Urinary bladder (tissue), 4 donors: ENCODE measurements at places on chromosomes 12 and 14. TPM values are rescaled to one million over a fixed set of nuclear protein-coding genes. Genes with fewer than 3 reads are reported as not detected.

DNA sequence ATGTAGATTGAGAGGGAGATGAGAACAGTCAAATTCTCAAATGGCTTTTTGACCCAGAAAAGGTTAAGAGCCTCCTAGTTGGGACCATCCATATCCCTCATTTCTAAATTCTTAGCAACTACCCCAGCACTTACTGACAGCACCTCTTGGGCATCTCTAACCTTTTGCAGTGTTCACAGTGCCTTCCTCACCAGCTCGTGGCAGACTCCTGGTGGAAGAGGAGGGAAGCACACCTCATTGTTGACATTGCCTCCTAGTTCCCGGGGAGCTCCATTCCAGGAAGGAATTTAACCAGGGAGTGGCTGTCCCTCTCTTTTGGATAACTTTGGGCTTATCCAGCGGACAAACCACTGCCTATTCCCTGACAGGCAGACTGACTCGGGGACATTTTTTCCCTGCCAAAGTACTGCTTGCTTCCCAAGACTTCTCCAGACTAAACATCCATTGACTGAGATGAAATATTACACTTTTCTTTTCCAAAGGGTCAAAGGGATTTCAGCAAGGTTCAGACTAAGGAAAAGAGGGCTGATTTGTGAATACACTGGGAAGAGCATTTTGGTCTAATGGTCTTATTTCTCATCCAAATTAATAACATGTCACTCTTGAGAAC is 9.0 kb upstream of the OR6J1 start:
- no peak for DNase-seq

GRCh38 chr14:76872796-76873432 is 46.7 kb downstream of the LRRC74A start:
- no peak for DNase-seq

GRCh38 chr14:60720391-60720790 is 3.8 kb downstream of the SIX4 start:
- DNase-seq = no peak

DNA sequence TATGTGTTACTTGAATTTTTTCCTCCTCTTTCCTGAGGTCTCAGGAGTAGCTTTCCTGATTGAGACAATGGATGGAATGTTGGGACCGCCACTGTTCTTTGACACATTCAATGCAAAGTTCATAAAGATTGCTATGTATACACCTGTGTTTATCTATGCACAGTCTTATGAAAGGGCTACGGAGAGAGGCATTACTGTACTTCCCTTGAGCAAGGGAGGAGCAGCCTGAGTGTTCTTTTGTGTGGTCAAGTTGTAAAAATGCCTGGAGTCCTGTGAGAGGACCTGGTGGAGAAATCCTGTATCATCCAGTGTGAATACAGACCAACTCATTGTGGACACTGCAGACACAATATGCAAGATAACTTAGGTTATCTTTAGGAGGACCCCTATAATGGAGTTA is 1.2 kb downstream of the SRGAP1 start:
- no peak for DNase-seq

POTEG gene
- not detected for polyA plus RNA-seq
